ENCODE measurements at places on chromosomes 1 and 21.

- no peak for DNase-seq
Observed at GRCh38 chr1:97082160-97082848, 360.7 kb downstream of the PTBP2 start.

- peak; percentile 9 for DNase-seq
Observed at GRCh38 chr1:8317647-8318381, at the start of gene SLC45A1. TSS of gene SLC45A1 (plus strand) at chr1:8318114. CDS start at chr1:8324330, 6,216 bp downstream.

DNA sequence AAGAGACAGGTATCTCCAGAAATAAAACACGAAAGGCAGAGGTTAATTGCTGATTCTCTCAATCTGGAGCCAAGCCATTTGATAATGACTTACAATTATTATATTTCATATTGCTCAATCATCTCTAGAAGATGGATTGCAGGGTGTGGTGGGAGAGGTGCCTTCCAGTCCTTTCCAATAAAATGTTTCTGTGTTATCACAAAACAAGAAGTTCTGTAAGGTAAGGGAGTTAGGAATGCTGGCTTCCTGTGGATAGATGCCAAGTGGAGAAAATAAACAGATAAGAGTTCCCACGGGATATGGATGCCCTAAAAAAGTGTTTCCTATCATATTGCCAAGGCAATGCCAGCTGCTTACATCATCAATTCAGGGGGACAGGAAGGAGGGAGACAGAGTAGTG lies 7.2 kb upstream of the CCN1 start:
- DNase-seq = no peak

- no peak for DNase-seq
Observed at GRCh38 chr21:45496968-45497845, 45.0 kb downstream of the SLC19A1 start.

- no peak for DNase-seq
Observed at GRCh38 chr1:3206696-3207095, 137.7 kb downstream of the PRDM16 start.

- DNase-seq = no peak
Observed at GRCh38 chr1:237470712-237471338, 419.9 kb downstream of the ZP4 start.

GRCh38 chr21:41328660-41329607 lies 12.3 kb downstream of the FAM3B start:
- no peak for DNase-seq

- DNase-seq = no peak
Observed at GRCh38 chr1:203597331-203598090, 29.1 kb upstream of the ATP2B4 start.

DNA sequence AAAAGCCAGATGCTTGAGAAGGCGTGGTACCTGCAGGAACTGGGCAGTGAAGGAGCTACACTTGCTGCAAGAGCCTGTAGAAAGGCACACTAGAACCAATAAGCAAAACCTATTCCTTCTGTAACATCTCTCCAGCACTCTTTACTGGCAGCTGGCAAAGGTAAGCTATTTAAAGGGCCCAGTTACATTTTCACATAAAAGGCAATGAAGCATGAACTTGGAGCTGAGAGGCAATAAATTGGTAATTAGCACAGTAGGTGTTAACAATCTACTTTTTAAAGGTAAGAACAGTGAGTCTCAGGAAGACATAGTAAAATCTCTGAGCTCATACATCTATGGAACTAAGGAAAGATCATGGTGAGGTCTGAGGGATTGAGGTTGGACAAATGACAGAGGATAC lies 167.1 kb upstream of the OLFM3 start:
- no peak for DNase-seq

DNA sequence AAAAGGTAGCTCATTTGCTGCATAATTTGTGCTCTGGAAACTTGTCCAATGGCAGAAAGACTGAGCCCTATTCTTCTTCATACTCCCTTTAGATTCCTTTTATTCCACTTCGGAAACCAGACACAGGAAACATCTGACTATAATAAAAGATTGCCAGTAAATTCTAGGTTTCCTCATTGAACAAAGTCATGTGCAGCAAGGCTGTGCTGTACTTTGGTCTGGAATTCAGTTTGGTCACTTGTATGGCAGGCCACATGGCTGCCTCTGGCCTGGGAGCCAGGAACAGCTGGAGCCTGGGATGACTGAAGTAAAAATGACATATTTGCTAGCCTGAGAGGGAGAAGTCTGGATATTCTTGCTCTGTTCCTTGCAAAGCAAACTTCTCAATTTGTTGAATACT lies 79.6 kb downstream of the ST3GAL3 start:
- peak; percentile 47 for DNase-seq

DNA sequence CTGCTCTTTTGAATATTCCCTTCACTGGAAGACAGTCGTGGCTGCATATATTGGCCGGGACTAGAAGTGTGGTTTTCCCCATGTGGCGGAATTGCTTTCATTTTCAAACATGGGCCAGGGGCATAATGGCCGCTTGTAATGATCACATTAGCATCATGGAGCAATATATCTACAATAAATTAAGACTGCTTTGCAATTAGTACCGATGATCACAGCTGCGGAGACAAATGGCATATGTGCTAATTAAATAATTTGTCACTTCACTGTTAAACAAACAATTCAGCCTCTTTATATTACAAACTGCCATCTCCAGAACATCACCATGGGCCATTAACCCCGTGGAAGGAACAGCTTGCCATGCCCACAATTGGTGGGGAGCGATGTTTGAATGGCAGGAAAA lies 68.2 kb upstream of the OLIG2 start:
- DNase-seq = no peak

GRCh38 chr1:248751635-248752034 lies 3.9 kb downstream of the LYPD8 start:
- DNase-seq = no peak

DNA sequence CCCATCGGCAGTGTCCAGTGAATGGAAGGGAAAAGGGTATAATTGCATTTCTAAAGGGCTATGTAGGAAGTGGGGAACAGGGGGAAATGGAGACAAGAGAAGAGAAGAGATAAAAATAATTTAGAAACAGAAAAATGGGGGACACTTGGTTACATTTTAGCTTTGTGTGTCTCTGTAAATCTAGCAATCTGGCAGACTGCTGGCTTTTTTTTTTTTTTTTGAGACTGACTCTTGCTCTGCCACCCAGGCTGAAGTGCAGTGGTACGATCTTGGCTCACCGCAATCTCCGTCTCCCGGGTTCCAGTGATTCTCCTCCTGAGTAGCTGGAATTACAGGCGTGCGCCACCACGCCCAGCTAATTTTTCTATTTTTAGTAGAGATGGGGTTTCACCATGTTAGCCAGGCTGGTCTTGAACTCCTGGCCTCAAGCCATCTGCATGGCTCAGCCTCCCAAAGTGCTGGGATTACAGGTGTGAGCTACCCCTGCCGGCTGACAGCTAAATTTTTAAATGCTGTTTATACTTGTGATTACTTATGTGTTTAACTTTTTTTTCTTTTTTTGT lies 53.4 kb downstream of the AGPAT3 start:
- no peak for DNase-seq

GRCh38 chr21:25999921-26000582 lies 170.5 kb downstream of the APP start:
- DNase-seq = no peak

GRCh38 chr1:243335292-243335691 lies 79.5 kb downstream of the SDCCAG8 start:
- no peak for DNase-seq

DNA sequence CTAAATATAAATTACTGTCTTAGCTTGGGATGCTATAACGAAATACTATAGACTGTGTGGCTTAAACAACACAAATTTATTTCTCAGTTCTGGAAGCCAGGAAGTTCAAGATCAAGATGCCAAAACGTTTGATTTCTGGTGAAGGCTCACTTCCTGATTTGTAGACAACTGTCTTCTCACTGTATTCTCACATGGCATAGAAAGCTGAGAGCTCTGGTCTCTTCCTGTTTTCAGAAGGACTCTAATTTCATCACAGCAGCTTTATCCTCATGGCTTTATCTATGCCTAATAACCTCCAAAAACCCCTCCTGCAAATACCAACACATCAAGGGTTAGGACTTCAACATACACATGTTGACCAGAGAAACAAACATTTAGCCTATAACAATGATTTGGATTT lies 1795.5 kb downstream of the MRPL39 start:
- DNase-seq = no peak

DNA sequence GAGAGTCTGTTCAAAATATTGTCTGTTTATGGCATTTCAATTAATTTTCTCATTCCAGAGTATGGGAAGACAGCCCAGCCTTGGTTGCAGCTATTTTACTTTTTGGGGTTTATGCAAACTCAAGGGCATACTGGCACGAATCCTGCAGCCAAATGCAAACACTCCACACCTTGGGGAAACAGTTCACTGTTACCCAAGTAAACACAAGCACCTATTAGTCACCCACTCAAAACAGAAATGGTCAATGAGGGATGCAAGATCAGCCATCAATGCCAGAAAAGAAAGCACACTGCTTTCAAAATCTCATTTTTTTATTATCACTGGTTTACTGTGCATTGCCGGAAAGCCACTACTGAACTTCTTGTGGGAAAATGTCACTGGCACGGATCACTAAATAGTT lies 170.6 kb downstream of the RUNX1 start:
- no peak for DNase-seq

GRCh38 chr1:117596023-117596720 lies 9.7 kb upstream of the TENT5C start:
- no peak for DNase-seq

DNA sequence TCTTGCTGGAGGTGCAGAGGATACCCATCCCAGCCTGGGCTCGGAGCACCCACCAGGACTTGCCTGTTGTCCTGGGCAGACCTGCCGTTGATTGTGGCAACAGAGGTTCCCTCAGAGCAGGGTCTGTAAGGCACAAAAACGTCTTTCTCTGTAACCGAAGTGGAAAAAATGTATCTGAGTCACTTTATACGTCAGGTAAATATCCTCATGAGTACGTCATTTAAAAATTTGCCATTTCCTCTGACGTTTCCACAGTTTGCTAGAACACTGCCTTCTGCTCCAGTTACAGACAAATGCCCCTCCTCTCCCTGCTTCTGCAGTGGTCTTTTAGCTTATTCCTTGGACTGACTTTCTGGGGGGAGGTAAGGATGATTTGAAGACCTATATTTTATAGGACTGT lies 326.8 kb downstream of the HHAT start:
- DNase-seq = no peak

DNA sequence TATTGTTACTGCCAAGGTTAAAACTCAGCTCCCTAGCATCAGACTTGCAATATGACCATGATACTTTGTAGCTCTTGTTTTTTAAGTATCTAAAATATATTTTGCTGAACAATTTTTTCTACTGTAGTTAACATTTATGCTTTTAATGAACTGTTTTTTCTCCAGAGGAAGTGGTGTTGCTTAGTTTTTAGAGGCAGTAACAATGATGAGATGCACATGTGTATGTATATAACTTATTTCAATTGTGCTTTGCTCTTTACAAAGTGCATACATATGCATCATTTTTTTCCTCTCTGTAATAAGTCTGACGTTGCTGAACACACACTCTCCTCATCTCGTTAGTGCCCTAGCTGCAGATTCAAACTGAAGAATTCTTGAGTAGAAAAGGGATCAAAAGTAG lies 418.8 kb downstream of the ZP4 start:
- DNase-seq = no peak

DNA sequence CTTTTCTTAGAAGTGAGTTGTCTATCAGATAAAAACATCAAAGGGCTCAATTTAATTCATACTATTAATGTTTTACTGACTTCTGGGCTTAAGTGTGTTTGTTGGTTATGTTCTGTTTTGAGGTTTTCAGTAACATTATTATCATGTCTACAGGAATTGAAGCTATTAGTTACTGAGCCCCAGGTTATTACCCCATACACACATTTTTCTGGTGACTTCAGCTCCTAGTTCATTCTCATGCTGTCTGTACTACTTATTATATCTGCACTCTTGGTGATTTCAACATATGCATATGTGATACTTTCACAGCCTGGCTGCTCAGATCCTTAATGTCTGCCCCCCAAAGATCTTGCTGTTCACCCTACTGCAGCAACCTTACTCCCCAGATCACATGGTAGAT lies 27.0 kb upstream of the SGIP1 start:
- no peak for DNase-seq

DNA sequence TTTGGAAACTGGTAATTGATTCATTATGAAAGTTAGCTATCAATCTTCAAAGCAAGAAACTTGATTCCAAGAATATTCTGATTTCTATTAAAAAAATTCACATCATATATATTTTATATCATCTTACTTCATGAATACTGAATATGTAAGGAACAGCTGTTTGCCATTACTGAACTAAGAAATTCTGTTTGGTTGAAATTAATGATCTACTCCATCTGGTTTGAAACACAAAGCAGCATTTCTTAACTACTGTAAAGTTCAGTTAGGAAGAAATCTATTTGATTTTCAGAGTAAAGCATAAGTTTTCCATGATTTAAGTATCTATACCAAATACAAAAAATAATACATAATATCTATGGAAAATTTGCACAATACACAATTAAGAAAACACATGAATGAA lies 66.0 kb upstream of the SCYL3 start:
- DNase-seq = no peak

All from HFF-Myc (cell line).